HCT116 (cell line): ENCODE measurements at places on chromosomes 3 and 15.

DNA sequence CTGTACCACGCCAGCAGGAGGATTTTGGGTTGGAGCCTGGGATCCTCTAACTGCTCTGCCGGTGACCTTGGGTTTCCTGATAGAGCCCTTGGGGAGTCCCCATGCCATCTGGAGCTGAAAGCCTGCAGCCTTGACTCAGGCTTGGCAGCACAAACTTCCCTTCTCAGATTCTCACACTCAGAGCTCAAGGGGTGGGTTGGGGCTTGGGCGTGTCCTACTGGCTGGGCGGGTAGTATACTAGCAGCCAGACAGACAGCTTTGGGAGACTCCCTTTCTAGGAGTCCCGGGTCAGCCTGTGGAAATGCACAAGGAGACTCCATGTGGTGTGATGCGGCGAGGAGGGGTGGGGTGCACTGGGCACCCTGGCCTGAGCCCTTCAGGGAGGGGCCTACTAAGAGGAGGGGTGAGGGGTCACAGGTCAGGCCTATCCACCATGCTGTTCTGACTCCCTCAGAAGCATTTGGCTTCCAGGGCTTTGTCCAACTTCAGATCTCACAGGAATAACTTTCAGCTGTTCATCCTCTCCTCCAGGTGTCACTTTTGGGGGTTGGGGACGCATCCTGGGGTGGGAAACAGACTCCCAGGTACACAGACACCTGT, 21.6 kb upstream of the PLXNA1 start:
- DNase-seq: no peak

- no peak for DNase-seq
These were observed 6.2 kb downstream of the ZXDC start for GRCh38 chr3:126469479-126469878.

GRCh38 chr3:157544501-157545130, 41.4 kb upstream of the VEPH1 start:
- DNase-seq: no peak

- DNase-seq: no peak
These were observed 75.8 kb downstream of the AAGAB start for GRCh38 chr15:67178569-67179210.

DNA sequence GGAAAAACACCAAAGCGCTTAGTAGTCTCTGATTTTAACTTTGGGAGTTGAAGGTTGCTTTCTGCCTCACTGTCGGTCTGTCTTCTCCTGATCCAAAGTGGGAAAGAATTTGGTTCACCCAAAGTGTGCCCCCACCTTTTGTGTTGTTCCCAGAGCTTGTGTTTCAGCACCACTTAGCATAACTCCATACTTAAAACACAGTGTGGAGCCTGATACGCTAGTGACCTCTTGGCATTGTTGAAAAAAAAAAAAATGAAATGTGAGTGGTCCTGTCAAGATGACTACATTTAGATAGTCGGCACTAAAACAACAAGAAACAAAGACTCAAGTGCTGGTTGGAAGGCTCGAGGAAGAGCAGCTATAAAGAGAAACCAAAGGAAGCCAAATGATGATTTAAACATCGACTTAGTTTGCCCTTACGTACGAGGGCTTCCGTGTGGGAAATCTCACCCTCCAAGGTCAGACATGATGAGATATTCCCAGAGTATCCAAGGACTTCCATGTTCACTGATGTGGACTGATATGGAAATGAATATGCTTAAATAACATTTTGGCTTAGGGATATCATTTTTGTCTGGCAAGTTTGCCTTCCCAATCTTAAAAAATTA, 178.8 kb downstream of the MEIS2 start:
- DNase-seq: no peak

GRCh38 chr15:75739791-75740190, 27.1 kb upstream of the CSPG4 start:
- DNase-seq: no peak

DNA sequence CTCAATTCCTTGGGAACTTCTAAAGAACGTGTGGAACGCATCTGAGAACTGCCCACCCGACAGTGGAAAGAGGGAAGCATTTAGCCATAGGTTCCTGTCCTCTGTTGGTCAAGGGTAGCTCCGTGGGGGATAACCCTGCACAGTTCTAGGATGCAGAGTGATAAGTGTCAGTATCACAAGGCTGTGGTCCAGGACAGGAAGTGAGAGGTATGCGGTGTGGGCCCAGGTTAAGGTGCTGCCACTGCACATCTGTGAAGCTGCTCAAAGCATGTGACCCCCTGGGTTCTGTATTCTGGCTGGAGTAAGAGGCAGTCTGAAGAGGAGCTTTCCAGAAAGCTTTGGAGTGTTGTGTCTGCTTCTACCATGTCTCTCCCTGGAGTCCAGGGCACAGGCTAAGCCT, 51.7 kb upstream of the HES1 start:
- no peak for DNase-seq

DNA sequence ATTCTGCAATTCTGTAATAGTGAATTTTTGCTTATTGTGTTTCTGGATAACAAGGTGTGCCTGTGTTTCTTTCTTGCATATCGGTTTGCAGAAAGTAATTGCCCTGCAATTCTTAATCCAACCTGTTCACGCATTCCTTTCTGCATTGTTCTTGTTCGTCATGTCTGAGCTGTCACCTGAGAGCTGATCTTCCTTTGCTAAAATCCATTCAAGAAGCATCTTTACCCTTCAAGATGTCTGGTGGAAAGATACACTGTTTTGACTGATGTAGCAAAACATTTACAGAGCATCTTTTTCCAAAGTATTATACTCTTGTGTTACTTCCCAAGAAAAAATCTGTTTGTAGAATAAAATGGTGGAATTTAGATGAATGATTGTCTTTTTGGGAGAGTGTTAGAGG, 159.0 kb upstream of the WNT5A start:
- DNase-seq: no peak

DNA sequence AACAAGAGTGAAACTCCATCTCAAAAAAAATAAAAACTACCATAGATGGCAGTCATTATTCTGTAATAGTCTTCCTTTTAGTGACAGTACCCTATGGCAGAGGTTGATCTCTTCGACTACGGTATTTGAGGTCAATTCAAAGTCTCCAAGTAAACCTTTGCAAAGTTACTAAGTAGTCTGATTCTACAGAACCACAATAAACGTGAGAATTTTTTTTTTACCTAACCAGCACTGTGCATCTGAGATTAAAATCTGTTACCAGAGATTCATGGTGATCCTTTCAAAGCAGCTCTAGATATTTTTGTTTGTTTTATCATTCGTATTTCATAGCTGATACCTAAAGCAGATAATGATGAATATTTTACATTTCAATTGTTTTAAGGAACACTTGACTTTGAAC, 86.6 kb upstream of the CHD2 start:
- DNase-seq: no peak

- DNase-seq: no peak
These were observed 174.3 kb downstream of the SMAD6 start for GRCh38 chr15:66876421-66876730.

GRCh38 chr15:39591141-39591895, 10.4 kb downstream of the THBS1 start:
- DNase-seq: no peak

GRCh38 chr3:172100482-172100881, 61.1 kb downstream of the FNDC3B start:
- DNase-seq: no peak

DNA sequence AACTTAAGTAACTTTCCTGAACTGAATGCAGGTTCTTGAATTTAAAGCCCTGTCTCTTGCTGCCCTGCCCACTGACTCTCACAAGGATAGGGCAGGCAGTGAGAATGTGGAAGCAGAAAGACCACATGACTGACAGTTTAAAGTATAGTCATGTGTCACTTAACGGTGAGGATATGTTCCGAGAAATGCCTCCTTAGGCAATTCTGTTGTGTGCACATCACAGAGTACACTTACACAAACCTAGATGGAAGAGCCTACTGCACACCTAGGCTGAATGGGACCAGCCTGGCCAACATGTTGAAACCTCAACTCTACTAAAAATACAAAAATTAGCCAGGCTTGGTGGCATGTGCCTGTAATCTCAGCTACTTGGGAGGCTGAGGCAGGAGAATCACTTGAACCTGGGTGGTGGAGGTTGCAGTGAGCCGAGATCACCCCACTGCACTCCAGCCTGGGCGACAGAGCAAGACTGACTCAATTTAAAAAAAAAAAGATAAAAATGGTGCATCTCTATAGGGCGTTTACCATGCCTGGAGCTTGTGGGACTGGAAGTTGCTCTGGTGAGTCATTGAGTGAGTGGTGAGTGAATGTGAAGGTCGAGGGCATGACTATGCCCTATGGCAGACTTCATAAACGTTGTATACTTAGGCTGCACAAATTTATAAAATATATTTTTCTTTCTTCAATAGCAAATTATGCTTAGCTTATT, 18.9 kb upstream of the COPG1 start:
- no peak for DNase-seq

DNA sequence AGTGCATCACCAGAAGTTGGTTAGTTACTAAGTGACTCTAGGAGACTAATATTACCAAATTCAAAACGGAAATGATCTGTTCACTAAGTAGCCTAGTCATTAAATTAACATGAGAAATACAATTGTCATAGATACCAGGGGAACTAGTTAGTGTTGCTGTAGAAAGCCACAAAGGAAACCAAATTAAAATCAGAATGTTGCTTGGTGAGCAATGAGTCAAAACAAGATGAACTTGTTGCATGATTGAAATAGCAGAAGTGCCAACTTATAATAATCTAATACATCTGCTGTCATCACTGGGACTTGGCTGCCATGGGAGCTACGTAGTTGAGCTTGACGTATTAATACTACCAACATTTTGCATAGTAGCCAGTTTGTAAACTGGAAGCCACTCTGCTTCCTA, 458.1 kb downstream of the DIPK2A start:
- no peak for DNase-seq

DNA sequence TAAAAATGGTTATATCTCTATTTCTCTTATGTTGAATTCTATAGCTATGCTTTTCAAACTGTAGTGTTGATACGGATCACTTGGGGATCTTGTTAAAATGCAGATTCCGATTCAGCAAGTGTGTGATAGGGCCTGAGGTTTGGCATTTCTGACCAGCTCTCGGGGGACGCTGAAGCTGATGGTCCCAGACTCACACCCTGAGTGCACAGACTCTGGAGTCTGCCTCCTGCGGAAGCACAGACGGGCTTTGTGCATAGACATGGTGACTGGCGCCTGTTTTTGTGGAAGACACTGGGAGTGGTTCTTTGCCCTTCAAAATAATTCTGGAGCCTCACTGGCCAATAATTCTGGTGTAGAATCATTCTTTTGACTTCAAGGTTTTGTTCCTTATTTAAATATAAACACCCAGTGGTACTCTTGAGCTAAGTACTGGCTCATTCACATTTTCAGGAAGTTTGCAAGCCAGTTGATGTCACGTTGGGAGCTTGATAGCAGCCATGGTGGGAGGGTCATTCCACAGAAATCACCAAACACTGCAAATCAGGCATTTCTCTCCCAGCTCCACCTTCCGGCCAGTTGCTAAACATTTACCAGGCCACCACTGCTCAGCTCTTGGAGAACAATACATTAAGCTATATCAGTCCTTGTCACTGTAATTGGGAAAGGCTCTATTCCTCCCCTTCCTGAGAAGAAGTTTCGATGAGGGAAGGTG, 19.2 kb downstream of the CLDN11 start:
- DNase-seq: no peak

DNA sequence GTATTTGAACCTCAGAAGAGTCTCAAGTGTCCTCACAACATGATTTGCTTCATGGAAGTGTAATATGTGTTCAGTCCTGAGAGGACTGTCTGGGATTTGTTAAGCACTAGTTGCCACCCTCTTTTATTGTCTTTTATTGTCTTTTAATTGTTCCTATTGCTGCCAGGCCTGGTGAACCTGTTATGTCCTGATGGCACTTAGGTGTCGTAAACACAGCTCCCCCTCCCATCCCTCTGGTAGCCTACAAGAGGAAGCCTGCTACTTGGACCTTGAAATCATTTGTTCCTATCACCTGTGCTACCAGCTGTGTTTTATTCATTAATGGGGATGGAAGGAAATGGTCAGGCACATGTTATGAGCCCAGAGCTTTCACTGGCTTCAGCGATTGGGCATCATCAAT, 19.3 kb downstream of the CCNB2 start:
- no peak for DNase-seq

GRCh38 chr3:94176988-94177745, 114.3 kb downstream of the NSUN3 start:
- DNase-seq: no peak

DNA sequence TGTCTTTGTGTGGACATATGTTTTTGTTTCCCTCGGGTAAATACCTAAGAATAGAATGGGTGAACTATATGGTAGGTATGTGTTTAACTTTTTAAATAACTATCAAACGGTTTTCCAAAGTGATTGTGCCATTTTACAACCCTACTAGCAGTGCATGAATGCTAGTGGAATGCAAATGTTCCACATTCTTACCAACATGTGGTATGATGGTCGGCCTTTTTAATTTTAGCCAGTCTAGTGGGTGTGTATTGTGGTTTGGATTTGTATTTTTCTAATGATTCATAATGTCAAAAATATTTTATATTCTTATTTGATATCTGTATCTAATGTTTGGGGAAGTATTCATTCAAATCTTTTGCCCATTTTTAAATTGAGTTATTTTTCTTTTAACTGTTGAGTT, 68.2 kb upstream of the SMAD3 start:
- no peak for DNase-seq

GRCh38 chr3:43858294-43858701, 167.6 kb downstream of the ABHD5 start:
- no peak for DNase-seq
